ENCODE measurements at places on chromosomes 6 and 20.
A peak's percentile ranks its signal among the peaks of the same experiment; 100 is the strongest.

- no peak for DNase-seq
These were observed 14.0 kb downstream of the DCBLD1 start for GRCh38 chr6:117496383-117496990.

GRCh38 chr6:130420911-130421310 lies 55.1 kb downstream of the TMEM200A start:
- no peak for DNase-seq

DNA sequence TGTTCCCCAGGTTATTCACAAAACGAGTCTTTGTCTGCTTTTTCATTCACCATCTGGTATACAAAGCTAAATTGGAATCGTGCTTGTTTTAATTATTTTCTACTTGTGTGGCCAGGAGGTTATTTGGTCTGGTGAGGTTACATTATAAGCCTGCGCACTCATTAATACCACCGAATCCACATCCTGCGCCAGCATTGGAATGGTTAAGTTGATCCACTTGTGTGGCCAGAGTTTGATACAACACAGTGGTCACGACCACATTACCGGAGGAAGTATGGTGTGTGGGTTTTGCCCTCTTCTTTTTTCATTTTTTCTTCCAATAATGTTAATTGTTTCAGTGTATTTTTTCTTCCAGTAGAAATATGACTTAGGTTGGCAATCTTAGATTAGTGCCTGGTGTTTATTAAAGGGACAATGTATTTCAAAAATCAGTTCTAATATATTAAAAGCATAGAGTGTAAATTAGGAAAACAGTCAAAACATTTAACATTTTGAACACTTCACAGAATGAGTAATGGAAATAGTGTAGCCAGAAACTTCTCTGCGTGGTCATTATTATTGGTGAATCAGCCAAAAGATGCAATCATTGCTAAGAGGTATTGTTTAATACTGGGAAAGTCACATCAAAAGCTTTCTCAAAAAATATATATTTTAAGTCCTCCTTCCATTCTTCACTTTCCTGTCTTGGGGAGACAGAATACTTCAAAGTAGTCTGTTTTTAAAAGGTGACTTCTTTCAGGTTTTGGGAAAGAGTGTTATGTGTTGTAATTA lies 84.5 kb downstream of the JARID2 start:
- no peak for DNase-seq

DNA sequence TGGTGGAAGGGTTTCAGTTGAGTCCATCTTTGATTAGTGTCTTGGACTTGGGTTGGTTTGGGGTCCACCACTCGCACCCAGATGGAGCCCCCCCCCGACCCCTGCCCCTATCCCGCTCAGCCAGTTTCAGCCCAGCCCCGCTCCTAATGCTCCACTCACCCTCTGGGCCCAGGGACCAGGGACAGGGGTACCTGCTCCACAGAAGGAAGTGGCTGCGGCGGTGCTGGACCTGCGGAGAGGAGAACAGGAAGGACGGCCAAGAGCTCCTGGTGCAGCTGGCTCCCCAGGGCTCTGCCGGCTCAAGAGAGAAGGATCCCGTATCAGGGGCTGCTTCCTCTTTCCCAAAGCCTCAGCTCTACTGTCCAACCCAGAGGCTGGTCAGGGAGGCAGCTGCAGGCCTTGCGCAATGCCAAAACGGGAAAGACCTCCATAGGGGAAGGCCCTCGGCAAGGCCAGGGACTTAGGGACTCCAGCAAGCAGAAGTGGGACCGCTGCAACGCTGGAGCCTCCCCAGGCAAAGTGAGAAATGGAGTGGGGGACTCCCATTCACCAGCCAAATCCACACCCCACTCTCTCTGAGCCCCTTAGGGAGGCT lies at the start of gene SIGLEC1:
SIGLEC1 (minus strand) TSS at position 322 of the 595 bp plus-strand sequence. CDS start 5,472 bp downstream, outside the sequence.
- DNase-seq: no peak

DNA sequence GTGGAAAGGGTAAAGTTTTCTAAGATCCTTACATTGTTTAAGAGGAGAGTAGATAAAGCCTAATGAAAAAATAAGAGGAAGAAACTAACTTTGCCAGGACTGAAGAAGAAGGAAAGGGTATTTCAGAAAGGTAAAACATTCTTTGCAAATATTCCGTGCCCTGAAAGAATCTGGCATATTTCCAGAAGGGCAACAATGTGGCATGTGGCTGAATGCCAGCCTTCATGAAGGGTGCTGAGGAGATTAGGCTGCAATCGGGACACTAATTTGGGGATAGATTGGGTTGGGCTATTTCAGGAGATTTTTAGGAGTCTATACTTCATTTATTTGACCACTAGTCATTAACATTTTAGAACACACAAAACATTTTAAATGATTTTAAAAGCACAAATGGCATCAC lies 16.2 kb upstream of the UFL1 start:
- DNase-seq: no peak

GRCh38 chr20:8095648-8096572 lies 36.2 kb upstream of the PLCB1 start:
- no peak for DNase-seq

- peak; percentile 46 for DNase-seq
These were observed 32.7 kb downstream of the PLN start for GRCh38 chr6:118580585-118581419.

DNA sequence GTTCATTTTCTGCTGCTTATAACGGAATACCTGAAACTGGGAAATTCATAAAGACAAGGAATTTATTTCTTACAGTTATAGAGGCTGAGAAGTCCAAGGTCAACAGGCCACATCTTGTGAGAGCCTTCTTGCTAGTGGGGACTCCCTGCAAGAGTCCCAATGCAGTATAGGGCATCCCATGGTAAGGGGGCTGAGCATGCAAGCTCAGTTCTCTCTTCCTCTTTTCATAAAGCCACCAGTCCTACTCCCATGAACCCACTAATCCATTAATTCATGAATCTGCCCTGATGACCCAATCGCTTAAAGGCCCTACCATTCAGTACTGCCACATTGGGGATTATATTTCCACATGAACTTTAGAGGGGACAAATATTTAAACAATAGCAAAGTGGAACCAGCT lies 26.5 kb downstream of the CYB5R4 start:
- DNase-seq: no peak

- no peak for DNase-seq
These were observed 27.0 kb upstream of the SLC2A12 start for GRCh38 chr6:134079406-134079921.

GRCh38 chr6:160398674-160399271 lies 50.6 kb downstream of the SLC22A3 start:
- no peak for DNase-seq

GRCh38 chr6:162856885-162857284 lies 129.1 kb downstream of the PACRG start:
- no peak for DNase-seq

- DNase-seq: no peak
These were observed 259.4 kb downstream of the TAF4 start for GRCh38 chr20:61806314-61806713.

Data from germinal center (tissue), 1 donor.